ENCODE measurements at places on chromosomes 4 and X.

GRCh38 chr4:41509451-41509866, 28.5 kb upstream of the LIMCH1 start:
- DNase-seq: no peak

GRCh38 chr4:34091451-34091850, 2152.9 kb downstream of the ARAP2 start:
- DNase-seq: no peak

DNA sequence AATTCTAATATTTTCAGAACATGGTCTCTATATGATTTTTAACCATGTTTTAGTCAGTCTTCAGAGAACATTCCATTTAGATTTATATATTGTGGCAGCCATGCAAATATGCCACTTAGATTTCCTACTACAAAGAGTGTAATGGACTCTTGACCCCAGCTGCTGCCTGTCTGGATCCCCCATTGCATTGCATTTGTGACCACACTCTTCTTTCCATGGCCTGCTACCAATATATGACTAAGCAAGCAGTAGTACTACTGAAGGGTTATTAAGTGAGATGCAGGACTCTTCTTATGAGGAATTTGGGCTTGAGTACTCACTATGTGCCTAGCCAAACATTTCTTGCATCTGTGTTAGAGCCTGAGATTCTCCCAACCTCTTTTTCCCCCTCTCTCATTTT, 306.8 kb downstream of the PDHA2 start:
- DNase-seq: no peak

- DNase-seq: no peak
Observed at GRCh38 chrX:2342281-2342688, 158.5 kb downstream of the DHRSX start.

DNA sequence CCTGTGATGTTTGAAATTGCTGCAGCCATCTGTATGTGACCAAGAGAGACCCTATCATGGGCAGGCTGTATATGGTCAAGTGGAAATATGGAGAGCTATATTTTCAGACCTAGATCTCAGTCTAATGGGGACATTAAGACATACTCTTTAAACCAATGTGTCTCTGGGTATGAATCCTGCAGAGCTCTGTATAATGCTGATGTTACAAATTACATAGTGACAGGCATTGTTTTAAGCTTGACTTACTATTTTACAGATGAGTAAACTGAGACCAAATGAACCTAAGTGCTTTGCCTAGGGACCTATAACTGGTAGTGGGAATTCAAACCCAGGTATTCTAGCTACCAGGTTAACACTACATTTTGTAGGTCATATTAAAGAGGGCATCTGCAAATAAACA, 71.3 kb upstream of the GRXCR1 start:
- DNase-seq: no peak

- no peak for DNase-seq
Observed at GRCh38 chrX:119071381-119071780, 1.4 kb upstream of the CT47C1 start.
